Glutamatergic neuron (in vitro differentiated cells): ENCODE measurements at places on chromosomes 11 and 22.

- DNase-seq = no peak
Observed at GRCh38 chr22:27684901-27685300, 116.7 kb downstream of the MN1 start.

DNA sequence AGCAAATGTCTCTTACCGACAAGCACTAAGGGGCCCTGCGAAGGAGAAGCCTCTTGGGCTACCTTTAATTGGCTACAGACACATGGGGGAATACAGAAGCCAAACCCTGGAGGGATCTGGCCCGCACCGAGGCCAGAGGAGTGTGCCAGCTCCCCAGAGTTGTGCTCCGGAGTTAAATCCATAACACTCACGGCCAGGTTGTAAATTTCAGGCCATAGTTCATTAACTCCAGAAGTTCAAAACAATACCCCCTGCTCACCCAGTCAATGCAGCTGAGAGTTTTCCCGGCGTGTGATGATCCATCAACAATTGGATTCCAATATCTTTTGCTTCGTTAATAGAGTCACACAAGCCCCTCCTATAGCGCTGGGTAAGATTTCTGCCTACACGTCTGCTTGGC lies 371.5 kb downstream of the NXPE2 start:
- DNase-seq = no peak

- DNase-seq = no peak
Observed at GRCh38 chr11:67396587-67397389, 4.9 kb downstream of the PPP1CA start.

- DNase-seq = no peak
Observed at GRCh38 chr11:81963018-81963417, 770.6 kb downstream of the FAM181B start.

- DNase-seq = no peak
Observed at GRCh38 chr11:62830904-62831519, 839 bp downstream of the STX5 start.

DNA sequence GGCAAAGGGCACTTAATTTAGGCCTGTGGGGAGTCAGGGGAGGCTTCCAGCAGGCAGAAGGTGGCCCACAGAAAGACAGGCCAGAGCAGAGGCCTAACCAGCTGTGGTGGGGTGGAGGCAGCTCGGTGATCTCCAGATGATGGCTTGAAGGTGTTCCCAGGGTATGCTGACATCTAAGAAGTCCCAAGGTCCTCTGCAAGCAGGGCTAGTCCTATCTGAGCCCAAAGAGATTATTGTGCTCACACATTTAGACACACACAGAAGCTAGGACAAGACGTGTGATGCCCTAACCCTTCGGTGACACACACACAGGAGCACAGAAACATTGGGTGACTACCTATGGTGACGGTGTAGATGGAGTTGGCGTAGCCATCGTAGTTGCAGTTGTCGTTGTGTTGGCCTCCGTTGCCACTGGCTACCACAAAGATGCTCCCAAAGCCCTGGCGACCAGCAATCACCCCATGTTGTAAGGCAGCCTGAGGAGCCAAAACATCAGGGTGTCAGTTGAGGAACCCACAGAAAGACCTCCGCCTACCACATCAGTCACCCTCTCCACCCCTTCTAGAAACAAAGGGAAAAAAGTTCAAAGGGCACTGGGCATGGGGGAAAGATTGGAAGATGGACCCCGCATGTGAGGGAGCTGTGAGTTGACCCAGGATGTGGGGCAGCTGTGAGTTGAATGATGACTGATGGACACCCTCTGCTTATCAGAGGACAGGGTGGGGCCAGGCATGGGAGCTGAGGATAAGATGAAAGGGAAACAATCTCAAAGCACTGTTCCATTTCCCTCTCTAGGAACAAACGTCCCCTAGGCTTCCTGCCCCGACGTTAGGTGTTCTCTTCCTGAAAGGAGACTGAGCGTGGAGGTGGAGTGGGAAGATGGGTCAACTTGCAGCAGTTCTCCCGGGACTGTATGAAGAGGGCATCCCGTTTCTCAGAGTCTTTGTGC lies 7.9 kb downstream of the PCSK7 start:
- DNase-seq = no peak

DNA sequence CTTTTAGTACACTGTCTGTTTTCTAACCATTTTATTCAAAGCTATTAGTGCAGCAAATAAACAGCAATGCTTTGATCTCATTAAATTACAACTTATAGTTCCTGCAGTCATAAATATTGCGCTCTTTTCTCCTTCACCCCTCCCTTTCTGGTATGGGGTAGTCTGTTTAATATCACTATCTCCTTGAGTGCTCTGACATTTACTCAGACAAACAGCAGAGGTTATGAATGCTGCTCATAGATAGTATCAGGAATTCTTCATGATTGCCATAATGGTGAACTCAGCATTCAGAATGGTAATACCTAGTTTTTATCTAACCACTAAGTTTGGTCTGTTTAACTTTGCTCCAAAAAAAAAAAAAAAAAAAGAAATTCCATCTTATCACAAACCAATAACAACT lies 87.4 kb downstream of the EIF3M start:
- DNase-seq = no peak

- no peak for DNase-seq
Observed at GRCh38 chr11:15099267-15099666, 15.5 kb upstream of the INSC start.

DNA sequence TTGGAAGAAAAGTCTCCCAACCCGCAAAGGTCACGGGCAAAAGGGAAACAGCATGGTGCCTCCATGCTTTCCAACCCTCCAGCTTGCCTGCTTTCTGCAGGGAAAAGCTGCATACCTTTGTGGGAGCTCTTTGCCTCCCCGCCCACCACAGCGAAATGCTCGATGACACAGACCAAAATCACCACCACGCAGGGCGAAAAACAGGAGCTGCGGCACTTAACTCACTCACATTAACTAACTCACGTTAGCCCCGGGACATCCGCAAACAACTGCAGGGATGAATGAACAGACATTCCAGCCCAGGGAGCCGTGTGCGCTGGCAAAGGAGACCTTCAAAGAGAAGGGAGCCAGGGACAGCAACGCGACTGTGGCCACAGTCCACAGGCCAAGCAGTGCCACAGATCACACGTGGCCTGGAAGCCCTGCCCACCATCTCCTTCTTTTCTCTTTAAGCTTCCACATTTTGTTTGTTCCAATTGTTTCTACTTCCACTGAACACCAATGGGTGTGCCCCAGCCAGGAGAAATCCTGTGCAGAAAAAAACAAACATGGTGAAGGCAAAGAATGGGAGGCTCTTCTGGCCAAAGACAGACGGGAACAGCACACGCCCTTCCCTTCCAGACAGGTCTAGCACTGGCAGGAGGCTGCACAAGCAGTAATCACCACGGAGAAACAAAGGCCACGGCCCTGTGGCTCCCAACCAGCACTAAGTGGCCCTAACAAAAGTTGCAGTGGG lies 39.3 kb downstream of the DUSP8 start:
- peak; percentile 23 for DNase-seq

- peak; percentile 29 for DNase-seq
Observed at GRCh38 chr11:128548649-128549255, 38.6 kb downstream of the ETS1 start.

GRCh38 chr11:126711977-126712625 lies 288.5 kb downstream of the KIRREL3 start:
- no peak for DNase-seq

GRCh38 chr11:97454988-97455387 lies 1065.2 kb downstream of the JRKL start:
- no peak for DNase-seq

DNA sequence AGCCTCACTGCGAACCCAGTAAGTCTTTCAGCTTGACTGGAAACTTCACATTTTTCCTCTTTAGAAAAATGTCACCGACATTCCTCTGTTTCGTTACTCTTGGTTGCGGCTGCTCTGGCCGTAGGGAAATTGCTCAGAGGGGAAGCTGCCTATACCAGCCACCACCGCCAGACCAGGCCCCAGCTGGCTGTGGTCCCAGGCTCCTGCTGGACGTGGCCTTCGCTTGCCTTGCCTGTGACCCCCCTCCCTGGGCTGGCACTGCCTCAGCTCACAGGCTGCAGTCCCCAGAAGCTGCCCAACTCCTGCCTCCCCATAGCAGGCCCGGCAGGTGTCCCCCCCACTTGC lies 197.8 kb downstream of the MN1 start:
- no peak for DNase-seq

DNA sequence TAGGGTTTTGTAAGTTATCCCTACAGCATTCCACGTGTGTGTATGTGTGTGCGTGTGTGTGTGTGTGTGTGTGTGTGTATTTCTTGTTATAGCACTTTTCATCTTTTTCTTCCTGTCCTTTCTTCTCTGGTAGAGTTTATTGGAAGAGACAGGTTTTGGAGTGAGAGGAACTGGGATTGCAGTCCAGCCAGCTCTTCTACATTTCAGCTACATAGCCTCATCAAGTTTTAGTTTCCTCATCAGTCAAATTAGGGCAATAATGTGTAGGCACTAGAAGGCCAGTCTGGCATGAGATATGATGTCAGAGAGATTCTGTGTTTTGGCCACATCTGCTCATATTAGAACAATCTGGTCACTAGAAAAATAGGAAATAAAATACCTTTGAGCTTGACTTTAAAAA lies 1283.5 kb upstream of the TENM4 start:
- no peak for DNase-seq

- DNase-seq = no peak
Observed at GRCh38 chr11:87128372-87128771, 90.6 kb downstream of the TMEM135 start.

DNA sequence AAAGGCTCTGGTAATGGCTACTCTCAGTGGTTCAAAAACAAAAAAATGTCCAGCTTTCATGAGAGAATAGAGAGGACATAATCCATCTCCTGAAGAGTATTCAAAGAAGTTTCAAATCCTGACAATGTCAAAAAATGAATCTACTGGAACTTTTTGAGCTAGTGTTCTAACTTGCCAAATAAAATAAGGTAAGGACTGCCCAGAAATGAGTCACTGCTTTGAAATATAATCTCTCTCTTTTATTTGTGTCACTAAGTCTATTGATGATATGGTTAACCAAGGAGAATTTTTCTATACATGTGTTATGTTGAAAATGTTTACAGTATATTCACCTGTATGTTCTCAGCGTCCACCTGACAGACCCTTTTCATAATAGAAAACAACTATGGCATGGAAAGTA lies 3.4 kb downstream of the GUCY1A2 start:
- DNase-seq = no peak

- DNase-seq = no peak
Observed at GRCh38 chr11:84381666-84382065, 1095.5 kb upstream of the CCDC90B start.

DNA sequence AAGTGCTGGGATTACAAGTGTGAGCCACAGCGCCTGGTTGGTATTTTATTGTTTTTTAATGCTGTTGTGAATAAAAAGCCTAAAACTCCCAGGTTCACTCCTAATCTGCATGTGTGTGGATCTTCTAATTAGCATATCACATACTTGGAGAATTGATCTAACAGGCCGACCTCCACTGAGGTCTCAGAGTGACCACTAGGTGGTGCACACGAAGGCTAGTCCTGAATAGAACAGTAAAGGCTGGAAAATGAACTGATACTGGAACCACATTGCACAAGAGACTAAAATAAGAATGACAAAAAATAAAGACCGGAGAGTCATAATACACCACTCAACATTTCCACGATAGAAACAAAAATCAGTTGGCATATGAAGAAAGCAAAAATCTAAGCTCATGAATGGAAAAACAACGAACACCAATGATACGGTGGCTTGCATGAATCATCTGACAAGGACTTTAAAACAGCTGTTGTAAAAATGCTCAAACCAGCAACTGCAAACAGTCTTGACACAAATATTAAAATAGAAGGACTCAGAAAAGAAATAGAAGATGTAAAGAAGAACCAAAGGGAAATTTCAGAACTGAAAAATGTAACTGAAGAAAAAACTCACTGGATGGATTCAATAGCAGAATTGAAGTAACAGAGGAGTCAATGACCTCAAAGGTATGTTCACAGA lies 19.2 kb downstream of the PIM3 start:
- DNase-seq = peak; percentile 50

DNA sequence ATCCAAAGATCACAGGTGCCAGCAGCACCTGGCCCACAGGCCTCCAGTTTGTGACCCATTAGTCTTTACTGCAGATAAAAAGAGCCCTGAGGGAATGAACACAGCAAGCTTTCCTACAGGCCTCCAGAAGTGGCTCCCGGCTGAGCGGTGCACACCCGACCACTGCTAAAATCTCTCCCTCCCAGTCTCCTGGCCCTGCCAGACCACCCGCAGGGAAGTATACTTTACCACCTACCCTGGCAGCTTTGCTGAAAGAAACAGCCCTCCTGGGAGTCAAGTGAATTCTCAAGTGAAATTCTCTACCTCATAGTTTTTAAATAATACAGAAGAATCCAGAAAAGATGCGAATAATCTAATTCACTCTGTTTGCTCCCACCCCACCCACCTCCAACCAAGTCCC lies 15.4 kb upstream of the MTNR1B start:
- no peak for DNase-seq

DNA sequence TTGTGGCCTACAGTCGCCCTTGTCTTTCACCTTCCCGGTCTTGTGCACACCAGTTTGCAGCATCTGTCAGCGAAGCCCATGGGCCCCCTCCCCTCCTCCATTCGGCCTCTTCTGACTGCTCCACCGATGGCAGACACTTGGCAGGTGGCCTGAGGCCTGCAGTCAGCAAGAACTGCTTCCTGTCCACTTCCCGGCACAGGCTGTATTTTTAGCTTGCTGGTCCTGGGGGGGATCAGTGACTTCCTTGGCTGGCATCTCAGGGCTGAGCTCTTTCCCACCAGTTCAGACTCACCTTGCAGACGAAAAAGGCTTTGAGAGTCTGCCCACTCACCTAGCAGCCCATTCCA lies 106.4 kb downstream of the SYN3 start:
- peak; percentile 32 for DNase-seq

GRCh38 chr11:116513894-116514293 lies 258.9 kb downstream of the BUD13 start:
- DNase-seq = peak; percentile 68

GRCh38 chr11:28447226-28447625 lies 339.0 kb downstream of the METTL15 start:
- no peak for DNase-seq

DNA sequence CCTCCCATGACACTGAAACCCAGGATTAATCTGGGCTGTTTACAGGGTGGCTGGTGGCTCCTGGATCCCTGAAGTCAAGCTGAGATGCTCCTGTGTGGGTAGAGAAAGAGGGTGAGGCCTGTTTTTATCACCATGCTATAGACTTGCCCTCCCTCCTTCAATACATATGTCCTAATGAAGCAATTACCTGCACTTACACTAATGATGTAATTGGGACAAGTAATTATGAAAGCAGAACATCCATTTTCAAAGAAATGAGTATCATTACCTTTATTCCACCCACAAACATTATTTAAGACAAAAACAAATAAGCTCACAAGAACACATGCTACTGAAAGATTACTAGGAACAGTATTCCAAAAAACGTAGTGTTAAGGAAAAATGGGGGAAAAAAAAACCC lies 64.3 kb upstream of the CHRM4 start:
- DNase-seq = no peak
